ENCODE measurements at places on chromosomes 2 and 18.

GRCh38 chr18:48193521-48194492 lies 215.4 kb downstream of the ZBTB7C start:
- DNase-seq, result no peak

- DNase-seq, result no peak
Measured at GRCh38 chr2:219656526-219656925, 29.1 kb downstream of the SLC4A3 start.

DNA sequence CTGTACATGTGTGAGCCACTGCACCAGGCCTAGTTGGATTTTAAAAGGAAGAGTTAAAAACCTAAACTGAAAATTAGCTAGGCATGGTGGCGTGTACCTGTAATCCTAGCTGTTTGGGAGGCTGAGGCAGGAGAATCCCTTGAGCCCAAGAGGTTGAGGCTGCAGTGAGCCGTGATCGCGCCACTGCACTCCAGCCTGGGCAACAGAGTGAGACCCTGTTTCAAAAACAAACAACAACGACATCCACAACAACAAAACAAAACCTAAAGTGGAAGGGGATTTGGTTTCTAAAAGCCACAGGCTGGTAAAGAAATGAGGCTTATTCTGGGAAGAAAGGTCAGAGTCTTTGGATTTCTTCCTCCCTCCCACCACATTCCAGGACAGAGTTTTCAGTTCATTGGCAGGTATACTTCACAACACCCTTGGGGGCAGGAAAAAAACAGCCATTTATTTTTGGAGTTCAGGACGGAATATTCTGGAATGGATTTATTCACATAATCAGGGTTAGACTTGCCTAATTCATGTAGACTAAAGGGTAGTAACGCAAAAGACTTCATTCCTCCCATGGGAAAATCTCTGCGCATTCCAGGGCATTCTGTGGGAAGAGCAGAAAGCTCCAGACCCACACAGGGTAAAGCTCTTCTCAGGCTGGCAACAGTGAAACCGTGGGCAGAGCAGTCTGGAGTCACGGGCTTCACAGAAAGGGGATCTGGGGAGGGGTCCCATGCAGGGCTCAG lies 34.9 kb downstream of the TEX44 start:
- no peak for DNase-seq

DNA sequence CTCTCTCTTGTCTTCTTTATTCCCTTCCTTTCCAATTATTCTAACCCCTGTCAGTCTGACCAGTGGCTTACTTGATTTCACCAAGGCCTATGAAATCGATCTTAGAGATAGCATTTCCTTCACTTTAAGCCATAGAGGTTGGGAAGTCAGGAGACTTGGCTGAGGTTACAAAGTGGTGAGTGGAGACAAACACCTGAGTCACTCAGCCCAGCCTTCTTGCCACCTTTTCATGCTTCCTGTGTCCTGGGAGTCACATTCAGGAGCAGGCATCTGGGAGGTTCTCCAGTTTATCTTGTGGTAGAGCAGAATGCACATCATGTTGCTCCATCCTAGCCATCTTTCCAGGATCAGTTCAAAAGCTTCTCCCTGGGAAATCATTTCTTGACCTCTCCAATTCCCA lies 59.1 kb downstream of the VSNL1 start:
- no peak for DNase-seq

- no peak for DNase-seq
Measured at GRCh38 chr18:23106575-23106974, 28.7 kb upstream of the CABLES1 start.

DNA sequence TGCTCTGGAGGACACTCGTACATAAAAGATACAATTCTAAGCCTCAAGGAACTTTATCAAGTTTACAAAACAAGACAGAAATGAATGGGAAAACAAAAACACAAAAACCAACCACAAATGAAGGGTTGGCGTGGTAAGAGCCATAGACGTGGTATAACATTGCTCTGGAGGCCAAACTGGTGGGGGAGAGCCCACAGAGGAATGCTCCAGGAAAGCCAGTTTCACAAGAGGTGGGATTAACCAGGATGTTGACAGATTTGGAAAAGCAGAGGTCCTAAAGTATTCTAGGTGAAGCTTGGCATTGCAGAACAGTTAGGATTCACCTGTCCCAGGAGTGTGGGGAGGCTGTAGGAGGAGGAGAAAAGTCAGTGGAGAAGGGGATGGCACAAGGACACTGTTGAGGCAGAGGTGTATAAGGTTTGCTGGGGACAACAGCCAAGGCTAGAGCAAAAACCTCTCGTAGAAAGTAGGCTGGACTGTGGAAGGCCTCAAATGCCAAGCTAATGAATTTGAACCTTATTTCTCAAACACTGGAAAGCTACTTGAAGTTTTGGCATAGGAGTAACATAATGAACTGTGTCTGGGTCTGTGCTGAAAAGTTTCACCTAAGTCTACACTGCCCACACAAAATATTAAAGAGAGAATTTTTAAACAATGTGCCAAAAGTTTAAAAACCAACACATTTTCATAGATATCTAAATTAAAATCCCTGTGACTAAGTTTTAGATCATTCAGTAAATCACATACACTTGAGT lies 135.1 kb downstream of the THADA start:
- no peak for DNase-seq

- no peak for DNase-seq
Measured at GRCh38 chr2:197862246-197862955, 58.0 kb downstream of the PLCL1 start.

- DNase-seq, result no peak
Measured at GRCh38 chr2:170284205-170284604, 106.3 kb downstream of the MYO3B start.

DNA sequence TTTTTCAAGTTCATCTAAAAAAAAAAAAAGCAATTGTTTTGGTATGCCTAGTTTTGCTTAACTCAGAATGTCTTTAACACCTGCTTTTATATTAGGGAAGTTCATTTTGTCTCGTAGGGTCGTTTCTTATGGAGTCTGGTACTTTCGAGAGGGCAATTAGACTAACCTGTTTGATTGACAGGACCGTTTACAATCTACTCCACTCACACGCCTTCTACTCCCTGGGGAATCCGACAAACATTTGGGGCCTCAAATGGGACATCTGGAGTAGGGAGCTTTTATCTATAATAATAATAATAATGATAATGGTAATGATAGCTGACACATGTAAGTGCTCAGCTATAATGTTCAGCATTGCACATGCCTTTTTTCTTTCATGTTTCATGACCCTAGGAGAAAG lies 261.6 kb upstream of the RASGRP3 start:
- no peak for DNase-seq

- DNase-seq, result no peak
Measured at GRCh38 chr18:60247103-60247502, 125.5 kb downstream of the MC4R start.

GRCh38 chr2:114119862-114120261 lies 230.0 kb downstream of the ACTR3 start:
- DNase-seq, result no peak

- DNase-seq, result no peak
Measured at GRCh38 chr2:107738266-107738665, 88.4 kb upstream of the RGPD4 start.

- DNase-seq, result no peak
Measured at GRCh38 chr2:165847001-165847400, 53.0 kb upstream of the GALNT3 start.

GRCh38 chr2:231617059-231617926 lies 24.6 kb downstream of the TEX44 start:
- no peak for DNase-seq

DNA sequence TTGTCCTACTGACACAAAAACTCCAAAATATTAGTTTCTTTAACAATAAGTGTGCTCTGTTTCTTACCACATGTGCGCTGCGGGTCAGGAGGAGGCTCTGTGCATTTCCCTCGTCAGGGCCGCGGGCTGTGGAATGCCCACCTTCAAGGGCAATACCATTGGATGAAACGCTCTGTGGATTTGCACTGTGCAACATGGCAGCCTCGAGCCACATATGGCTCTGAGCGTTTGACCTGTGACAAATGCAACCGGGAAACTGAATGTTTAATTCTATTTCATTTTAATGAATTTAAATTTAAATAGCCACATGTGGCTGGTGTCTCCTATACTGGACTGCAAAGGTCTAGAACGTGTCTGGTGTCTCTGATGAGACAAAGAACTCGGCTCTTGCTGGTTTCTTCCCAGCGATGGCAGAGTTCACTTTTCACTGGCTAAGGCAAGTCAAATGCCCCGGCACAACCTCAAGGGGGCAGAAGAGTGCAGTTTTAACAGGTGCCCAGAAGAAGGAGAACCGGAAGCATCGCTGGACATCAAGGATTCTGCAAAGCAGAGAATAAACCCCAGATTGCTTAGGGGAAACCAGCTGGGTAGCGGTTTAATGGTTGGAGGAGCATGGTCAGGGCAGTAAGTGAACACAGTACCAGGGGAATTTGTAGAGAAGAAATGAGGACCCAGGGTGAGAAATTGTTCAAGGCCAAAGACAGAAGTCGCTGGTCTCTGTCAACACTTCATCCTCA lies 37.0 kb upstream of the TMEM18 start:
- peak; percentile 30 for DNase-seq

- DNase-seq, result no peak
Measured at GRCh38 chr2:29495536-29496060, 380.4 kb downstream of the CLIP4 start.

DNA sequence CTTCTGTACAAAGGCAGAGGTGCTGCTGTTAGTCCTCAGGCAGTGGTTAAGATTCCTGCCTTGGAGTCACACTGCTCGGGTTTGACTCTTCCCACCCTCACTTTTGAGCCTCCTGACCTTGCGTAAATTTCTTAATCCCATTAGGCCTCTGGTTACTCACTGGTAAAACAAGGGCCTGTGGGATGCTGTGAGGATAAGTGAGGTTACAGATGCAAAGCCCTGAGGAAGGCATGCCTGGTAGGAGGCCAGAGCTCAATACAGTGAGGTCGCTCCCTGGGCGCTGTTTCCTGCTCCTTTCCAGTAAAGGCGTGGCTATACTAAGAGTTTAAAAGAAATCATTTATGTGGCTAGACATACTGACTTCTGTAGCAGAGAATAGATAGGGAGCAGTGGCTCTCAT lies 127.5 kb upstream of the TMEM200C start:
- no peak for DNase-seq

DNA sequence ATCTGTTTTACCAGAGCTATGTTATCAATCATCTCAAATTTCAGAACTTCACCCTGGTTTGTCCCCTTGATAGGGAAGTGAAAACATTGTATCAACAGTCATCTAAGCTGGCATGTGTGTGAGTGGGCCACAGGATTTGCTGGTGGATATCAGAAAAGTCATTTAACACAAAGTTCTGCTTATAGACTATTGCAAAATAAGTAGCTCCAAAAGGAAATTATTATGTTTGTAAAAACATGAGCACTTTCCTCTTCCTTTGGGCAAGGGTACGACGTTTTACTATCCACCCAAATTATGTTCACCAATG lies 20.7 kb upstream of the COPS8 start:
- DNase-seq, result no peak

GRCh38 chr2:26745609-26746327 lies 18.3 kb upstream of the SLC35F6 start:
- peak; percentile 75 for DNase-seq

DNA sequence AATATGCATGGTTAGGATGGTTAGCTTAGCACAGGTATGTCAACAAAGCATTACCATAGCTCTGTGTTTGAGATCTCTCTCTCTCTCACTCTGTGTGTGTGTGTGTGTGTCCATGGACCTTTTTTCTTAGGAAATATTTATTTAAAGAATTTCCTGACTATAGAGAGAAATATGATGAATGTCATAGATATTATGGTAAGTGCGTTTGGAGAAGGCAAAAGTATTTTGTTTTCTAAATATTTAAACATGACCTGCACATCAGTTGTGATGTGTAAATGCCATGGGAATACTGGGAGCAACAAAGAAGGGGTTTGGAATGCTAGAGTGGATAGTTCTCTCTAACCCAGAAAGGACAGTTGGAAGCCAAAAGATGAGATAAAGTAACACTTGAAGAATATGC lies 3.9 kb upstream of the TMEM178A start:
- no peak for DNase-seq

DNA sequence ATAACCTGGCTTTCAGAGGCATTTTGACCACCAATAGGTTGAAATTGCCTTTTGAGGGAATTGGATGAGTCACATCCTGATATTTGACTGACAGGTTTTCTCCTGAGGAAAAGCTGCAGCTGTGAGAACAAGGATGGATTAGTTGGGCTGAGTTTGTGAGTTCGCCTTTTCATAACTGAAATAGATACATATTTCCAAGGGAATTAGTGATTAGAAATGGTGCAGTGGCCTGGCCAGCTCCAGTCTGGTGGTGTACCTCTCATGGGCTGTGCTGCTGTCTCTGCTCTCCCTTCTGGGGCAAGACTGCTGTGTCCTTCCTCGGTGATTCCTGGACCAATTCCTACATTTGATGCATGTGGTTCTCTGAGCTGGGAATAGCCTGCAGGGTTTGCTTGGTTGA lies 341.3 kb downstream of the TSN start:
- no peak for DNase-seq

DNA sequence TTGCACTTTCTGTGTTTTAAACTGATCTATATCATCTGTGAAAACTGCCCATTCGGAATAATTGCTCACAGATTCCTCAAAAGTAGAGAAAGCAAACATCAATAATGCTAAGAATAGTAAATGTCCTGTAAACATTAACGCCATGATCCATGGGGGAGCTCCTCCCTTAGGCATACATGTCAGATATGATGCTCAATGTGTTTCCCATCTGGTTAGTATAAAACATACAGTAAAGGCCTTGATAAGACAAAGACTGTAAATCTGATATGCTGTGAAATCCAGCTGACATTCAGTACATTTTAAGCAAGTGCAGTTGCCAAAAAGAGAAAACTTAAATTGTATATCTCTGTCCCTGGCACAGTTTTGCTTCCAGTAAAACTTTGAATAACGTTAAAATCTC lies 2.1 kb downstream of the DSEL start:
- DNase-seq, result no peak

- DNase-seq, result no peak
Measured at GRCh38 chr2:121791801-121792221, 36.4 kb downstream of the TSN start.

- no peak for DNase-seq
Measured at GRCh38 chr2:60488291-60488690, 65.2 kb downstream of the BCL11A start.

- DNase-seq, result no peak
Measured at GRCh38 chr18:22132258-22132657, 37.1 kb upstream of the GATA6 start.

GRCh38 chr2:148726228-148726627 lies 81.7 kb downstream of the EPC2 start:
- DNase-seq, result no peak

DNA sequence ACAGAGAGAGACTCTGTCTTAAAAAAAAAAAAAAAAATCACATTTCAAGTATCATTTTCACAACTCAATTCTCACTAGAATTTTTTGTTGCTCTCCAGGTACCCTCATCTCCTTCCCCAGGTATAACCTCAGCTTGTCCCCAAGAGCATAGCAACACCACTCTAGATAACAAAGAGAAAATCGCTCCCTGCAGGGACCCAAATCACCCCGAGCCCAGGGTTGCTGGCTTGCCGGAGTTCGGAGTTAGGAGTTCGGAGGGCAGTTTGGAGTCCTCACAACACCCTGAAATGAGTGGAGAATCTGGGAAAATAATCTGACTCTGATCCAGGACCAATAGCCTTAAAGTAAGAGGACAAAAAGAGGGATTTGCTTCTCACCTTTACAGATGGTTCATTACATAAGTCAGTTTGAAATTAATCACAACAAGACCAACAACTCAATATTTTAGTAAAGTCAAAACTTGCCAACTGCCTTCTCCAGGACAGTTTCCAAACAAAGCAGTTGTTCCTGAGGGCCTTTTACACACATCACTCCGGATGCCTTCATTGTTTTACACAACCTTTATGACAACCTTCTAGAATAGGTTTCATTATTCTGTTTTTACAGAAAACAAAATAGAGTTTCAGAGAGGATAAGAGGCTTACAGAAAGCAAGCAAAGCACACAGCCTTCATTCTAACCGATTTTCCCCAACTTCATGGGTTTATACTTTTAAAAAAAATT lies 59.1 kb downstream of the C2orf76 start:
- DNase-seq, result no peak

All from stimulated activated CD4-positive, alpha-beta T cell treated with anti-CD3 and anti-CD28 coated beads, Interleukin-15, amount 100 ng/mL, for 48 hours (primary cell).